ENCODE measurements at places on chromosomes 1 and 21.

- peak; percentile 97 for DNase-seq
Observed at GRCh38 chr1:201748335-201748734, 80.6 kb upstream of the IPO9 start.

- no peak for DNase-seq
Observed at GRCh38 chr1:18793164-18793563, 66.3 kb downstream of the TAS1R2 start.

- DNase-seq = no peak
Observed at GRCh38 chr1:155250246-155250632, 5.0 kb downstream of the ENTREP3 start.

DNA sequence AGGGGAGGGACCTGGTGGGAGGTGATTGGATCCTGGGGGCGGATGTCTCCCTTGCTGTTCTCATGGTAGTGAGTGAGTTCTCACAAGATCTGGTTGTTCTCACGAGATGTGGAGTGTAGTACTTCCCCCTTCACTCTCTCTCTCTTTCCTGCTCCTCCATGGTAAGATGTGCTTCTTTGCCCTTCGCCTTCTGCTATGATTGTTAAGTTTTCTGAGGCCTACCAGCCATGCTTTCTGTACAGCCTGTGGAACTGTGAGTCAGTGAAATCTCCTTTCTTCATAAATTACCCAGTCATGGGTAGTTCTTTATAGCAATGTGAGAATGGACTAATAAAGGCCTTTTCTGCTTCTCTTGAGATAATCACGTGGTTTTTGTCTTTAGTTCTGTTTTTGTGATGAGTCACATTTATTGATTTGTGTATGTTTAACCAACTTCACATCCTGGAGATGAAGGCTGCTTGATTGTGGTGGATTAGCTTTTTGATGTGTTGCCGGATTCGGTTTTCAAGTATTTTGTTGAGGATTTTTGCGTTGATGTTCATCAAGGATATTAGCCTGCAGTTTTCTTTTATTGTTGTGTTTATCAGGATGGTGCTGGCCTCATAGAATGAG is 45.5 kb downstream of the RABGAP1L start:
- peak; percentile 8 for DNase-seq

- peak; percentile 88 for DNase-seq
Observed at GRCh38 chr1:236524142-236524894, 536 bp downstream of the LGALS8 start.

DNA sequence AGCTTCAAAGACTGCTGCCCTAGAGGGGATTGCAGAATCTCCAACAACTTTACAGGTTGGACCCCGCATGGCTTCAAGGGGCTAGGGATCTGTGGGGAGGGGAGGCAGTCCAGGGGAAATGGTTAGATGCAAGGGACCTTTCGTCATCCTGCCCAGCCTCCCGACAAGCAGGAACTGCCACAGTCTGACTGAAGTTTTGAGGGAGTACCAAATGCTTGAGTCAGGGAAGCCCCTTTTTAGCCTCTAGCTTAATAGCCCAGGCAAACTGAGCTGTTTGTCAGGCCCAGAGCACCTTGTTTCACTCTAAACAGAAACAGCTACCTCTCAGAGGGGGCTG is 1.1 kb downstream of the TOR3A start:
- peak; percentile 49 for DNase-seq

DNA sequence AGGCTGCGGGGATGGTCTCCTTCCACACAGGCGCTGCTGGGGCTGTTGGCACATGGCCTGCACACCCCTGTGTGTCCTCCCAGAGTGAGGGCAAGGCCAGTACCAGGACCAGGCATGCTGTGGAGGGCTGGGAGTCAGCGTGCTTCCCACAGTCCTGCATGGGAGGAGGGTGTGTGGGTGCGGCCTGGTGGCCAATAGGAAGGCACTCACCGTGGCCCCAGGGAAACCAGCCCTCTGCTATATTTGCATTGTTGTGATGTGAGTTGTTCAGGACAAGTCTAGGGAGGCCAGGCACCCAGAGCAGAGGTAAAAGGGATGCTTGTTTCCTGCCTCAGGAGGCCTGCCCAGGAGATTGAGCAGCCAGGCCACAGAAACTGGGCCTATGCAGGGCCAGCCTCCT is 59.5 kb downstream of the S100B start:
- DNase-seq = no peak

DNA sequence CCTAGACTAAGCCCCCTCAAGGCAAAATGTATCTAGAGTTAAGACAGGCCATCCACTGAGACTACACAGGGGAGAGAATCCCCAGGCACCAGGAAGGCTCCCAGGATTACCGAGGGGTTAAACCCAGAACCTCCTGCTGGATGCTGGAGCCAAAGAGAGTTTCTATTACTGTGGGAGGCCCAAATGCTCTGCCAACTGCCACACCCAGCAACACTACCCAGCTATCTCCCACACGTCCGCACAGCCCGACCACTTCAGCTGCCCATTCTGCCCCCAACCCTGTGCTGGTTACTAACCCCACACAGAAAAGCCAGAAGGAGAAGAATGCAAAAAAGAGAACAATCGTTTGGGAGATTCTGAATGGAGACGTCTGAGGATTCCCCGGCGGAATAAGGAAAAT is 63.6 kb downstream of the CD46 start:
- no peak for DNase-seq

DNA sequence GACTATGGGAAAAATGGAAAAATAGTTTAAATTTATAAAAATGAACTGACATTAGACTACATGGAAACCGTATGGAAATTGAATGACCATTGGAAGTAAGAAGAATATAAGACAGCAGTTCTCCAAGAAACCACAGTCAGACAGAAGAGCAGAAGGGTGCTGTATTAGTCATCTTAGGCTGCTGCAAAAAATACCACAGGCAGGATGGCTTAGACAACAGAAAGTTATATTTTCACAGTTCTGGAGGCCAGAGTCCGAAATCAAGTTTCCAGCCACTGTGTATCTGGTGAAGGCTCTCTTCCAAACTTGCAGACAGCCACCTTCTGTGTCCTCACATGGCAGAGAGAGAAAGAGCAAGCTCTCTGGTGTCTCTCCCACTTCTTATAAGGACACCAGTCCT is 175.2 kb downstream of the DSCAM start:
- peak; percentile 67 for DNase-seq

GRCh38 chr1:3034162-3034561 is 12.9 kb downstream of the ACTRT2 start:
- DNase-seq = no peak

Measured in fibroblast of skin of right biceps (primary cell).